ENCODE measurements at places on chromosomes 7 and 10.

GRCh38 chr7:107501593-107501992 lies 31.7 kb downstream of the GPR22 start:
- DNase-seq = no peak

DNA sequence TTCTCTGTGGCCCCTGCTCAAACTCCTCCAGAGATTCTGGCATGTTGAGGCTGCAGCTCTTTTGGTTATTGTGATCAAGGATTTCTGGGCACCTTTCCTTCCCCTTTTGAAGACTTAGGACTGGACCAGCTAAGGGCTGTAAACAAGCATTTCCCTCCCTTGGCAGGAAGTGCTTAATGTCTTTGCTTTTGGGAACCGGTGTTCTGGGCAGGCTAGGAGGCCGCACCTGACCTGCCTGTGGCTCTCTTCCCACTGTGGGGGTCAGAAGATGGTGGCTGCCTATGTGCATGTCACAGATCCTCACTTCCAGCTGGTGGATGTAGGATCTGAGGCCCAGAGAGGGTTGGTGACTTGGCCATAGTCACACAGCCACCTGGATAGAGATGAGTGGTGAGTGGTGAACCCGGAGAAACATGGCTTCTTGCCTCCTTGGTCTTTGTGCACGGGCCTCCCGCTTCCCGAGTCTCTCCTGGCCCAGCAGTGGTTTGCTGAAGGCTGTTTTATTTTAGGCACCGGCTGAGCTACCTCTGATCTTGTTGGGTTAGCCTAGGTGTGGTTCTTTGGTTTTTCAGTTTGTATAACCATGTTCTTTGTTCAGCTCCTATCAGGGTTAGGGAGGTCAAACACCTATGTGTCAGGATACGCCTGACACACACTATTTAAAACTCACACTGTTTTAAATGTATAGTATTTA lies 82.0 kb downstream of the GRK5 start:
- DNase-seq = no peak

GRCh38 chr10:104202231-104202630 lies 29.9 kb downstream of the CFAP43 start:
- DNase-seq = no peak

GRCh38 chr7:146709451-146710027 lies 592.9 kb downstream of the CNTNAP2 start:
- DNase-seq = no peak

- no peak for DNase-seq
Measured at GRCh38 chr7:139560678-139561077, 37.2 kb downstream of the CLEC2L start.

DNA sequence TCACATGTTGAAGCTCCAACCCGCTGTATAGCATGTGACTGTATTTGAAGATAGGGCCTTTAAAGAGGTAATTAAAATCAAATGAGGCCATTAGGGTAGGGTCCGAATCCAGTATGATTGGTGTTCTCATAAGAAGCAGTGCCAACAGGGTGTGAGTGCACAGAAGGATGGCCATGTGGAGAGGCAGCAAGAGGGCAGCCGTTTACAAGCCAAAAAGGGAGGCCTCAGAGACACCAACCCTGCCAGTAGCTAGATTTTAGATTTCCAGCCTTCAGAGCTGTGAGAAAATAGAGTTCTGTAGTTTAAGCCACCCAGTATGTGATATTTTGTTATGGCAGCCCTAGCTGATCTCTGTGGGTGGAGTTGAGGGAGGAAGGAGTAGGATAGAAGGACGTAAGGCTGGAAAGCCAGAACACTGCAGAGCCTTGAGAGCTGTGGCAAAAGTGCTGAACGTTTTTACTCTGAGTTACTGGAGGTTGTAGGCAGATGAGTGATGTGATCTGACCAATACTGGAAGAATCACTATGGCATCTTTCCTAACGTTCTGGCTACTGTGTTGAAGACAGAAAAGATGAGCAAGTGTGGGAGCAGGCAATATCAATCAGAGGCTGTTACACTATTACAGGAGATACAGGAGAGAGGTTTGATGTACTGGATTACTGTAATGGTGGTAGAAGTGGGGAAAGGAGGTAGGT lies 334.9 kb downstream of the ELMO1 start:
- no peak for DNase-seq

- no peak for DNase-seq
Measured at GRCh38 chr10:128178302-128178958, 52.2 kb upstream of the MKI67 start.

DNA sequence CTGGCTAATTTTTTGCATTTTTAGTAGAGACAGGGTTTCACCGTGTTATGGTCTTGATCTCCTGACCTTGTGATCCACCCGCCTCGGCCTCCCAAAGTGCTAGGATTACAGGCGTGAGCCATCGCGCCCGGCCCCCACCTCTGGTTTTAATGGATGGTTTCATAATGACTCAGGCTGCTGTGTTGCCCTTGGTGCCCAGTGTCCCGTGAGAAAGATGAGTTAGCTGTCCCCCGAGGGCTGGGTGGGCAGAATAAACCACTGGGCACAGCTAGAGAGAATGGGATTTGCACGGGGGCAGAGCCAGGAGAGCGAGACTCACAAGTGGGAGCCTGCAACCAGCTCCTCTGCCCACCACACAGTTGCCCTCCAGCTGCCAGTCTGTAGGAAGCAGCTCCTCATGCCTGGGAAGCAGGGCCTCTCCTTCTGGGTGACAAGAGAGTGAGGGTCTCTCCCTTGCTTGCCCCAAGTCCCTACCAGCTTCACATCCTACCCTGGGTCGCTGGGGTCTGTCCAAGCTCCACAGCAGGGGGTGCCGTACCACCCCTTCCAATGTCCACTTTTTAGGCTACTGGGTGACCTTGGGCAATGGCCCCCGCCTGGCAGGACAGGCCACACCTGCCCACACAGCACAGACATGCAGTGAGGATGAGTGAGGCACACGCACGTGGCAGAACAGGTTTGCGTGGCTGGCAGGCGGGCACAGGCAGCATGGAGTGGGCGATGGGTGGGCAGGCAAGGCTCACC lies 16.1 kb upstream of the NDST2 start:
- no peak for DNase-seq

DNA sequence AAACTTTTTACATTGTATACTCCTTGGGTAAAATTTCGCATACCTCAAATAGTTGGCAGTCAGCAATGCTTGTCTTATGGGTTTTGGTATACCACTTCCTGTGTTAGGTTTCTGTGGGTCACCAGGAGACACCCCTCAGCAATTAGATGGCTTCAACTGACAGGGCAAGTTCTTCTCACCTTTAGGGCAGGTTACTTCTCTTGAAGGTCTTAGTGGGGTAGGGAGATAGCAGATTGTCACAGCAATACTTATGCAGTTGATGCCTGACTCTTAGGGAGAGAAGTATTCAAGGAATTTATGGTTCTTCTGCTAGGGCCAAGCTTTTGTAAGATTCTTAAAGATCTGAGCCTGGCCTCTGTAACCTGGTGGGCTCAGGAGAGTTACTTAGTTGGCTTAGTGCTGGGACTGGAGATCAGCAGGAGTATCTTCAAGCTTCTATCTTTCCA lies 42.9 kb downstream of the MKLN1 start:
- DNase-seq = no peak

- no peak for DNase-seq
Measured at GRCh38 chr7:157983502-157984422, 603.9 kb downstream of the PTPRN2 start.

DNA sequence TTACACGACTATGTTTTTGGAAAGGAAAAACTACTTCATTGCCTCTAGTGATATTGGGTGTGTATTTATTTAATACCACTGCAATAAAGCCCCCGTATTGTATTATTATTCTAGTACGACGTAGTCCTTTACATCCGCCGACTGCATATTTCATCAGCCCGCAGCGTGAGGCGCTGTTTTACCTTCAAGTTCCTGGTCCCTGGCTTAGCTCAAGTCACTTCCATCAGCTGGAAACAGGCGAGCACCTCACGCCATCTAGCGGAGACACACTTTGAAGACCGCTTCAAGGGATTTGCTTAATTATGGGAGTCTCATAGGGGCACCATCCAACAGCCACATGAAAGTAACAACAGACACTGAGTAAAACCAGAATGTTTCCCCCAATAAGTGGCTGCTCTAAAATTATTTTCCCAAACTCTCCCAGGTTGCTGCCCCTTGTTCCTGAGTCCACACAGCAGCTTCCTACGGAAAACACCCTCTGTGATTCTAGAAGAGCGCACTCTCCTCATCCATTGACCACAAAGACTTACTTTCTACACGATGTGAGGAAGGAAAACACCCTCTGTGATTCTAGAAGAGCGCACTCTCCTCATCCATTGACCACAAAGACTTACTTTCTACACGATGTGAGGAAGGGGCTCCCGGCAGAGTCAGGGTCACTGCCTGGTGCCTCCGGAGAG lies 15.7 kb upstream of the ITIH2 start:
- peak; percentile 49 for DNase-seq

GRCh38 chr7:101496017-101496416 lies 133.1 kb downstream of the MYL10 start:
- DNase-seq = no peak

DNA sequence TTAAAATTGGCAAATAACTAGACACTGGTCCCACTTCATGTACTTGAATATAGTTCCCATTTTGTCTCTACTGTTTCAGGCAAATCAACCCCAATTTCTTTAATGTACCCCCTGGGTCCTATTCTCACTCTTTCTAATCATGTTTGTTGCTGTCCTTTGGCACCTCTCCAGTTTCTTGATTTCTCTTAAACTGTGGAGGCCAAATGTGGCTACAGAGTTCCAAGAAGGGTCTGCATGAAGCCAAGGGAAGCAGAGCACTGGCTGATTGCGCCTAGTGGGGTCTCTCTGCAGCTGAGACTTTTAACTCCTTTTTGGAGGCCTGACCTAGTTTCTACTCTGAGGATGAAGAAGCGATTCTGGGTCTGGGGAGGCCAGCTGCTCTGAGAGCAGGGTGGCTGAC lies 6.7 kb upstream of the ADAM12 start:
- DNase-seq = no peak

DNA sequence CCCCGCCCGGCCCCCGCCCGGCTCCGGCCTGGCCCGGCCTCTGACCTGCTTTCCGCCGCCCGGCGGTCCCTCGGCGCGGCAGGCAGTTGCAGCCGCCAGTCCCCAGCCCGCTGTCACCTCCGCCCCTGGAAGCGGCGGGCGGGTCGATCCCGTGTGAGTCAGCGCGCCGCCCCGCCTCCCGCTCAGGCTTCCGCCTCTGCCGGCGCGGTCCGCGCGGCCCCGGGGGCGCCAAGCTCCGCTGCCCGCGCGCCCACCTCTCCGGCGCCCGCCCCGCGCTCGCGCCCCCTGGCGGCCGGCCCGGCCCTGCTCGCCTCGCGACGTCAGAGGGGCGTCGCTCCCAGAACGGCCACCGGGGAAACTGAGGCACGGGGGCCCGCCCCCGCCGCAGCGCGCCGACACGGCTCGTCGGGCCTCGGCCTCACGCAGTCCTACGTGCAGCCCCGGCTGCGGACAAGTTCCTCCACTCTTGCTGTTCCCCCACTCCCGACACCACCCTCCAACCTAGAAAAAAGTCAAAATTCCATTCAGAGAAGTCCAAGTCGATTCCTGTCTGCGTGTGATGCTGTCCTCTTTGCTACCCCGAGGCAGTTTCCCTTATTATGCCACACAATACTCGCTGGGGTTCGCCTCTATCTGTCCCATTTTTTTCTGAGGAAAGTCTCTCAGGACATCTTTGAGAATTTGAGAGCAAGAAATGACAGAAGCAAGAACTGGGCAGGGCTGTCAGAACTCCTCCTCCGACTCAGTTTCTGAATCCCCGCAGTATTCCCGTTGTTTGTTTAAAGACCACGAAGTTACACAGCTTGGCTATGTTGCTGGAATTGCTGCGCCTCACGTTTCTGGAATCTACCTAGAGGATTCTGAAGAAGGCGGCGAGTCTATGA lies at the start of gene DNMBP:
Gene DNMBP (minus strand): TSS at position 155 of the 884 bp plus-strand sequence. CDS start 37,823 bp downstream, outside the sequence.
- DNase-seq = no peak

DNA sequence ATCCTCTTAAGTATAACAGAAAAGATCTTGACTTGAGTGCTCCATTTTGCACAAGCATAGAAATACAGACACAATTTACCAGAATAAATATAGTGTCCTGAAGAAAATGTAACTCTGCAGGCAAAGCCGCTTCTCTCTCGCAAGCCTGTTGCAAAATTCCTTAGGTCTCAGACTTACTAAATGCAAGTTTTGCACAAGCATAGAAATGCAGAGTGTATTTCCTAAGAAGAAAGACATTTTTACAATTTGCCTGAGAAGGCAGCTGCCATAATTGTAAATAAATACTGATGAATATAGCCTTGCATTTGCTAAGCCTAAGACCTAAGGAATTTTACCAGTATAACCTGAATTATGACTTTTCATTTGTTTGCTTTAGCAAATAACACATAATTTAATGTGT lies 67.1 kb downstream of the AGMO start:
- no peak for DNase-seq

GRCh38 chr7:123924941-123925340 lies at the start of gene SPAM1:
SPAM1 (plus strand) TSS chr7:123925241; CDS start chr7:123953571, 28,330 bp downstream.
- no peak for DNase-seq

DNA sequence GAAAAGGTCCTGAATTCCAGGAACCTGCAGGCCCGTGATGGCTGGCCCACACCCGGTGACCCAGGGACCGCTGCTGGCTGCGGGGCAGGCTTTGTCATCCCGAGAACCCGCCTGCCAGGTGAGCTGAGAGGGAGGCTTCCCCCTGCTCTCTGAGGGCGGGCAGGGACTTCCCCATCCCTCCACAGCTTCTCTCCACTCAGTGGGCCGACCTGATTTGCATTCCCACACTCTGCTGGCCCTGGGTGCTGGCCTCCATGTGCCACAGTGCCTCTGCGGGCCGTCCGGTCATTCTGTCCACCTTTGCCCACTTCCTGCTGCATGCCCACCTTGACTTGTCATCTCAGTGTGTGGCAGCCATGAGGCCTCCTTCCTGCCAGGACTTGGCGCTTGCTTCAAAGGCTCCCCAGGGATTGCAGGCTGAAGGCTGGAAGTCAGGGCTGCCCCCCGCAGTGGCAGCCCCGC lies 35.3 kb downstream of the PALD1 start:
- no peak for DNase-seq

GRCh38 chr7:70937424-70937823 lies 194.5 kb upstream of the GALNT17 start:
- DNase-seq = no peak

Data from epithelial cell of prostate (primary cell).